ENCODE measurements at places on chromosomes 11 and 22.

DNA sequence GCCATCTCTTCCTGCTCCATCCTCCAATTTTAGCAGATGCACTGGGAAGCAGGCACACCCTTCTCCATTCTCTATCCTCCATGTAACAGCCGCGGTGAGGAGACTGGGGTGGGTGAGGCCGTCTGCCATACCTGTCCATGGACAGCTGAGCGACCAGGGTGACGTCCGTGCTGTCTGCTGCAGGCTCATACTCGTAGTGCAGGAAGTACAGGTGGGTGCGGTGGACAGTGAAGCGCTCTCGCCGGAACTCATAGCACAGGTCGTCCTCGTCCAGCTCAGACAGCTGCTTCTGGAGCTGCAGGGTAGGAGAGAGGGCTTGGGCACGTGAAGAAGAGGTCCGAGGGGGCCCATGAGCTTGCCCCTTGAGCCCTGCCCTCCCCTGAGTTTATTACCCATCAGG is 257.8 kb upstream of the SYN3 start:
- no peak for DNase-seq

DNA sequence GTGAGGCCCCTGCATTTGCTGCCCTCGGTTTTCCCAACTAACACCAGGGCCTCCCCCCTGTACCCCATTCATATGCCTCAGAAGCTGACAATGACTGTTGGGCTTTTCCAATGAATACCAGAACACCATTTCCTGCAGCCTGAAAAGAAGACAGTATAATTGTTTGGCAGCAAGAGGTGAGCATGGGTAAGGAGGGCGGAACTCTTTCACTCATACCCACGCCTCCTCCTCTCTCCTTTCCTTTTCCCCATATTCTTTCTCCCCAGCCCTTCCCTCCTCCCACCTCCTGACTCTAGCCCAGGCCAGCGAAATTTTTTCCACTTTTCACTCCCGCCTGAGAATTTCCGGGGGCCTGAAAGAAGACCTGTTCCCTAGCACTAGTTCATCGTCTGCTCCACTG is 58.0 kb upstream of the CHST1 start:
- no peak for DNase-seq

- DNase-seq: no peak
Measured at GRCh38 chr11:19101796-19102520, 15.0 kb upstream of the ZDHHC13 start.

DNA sequence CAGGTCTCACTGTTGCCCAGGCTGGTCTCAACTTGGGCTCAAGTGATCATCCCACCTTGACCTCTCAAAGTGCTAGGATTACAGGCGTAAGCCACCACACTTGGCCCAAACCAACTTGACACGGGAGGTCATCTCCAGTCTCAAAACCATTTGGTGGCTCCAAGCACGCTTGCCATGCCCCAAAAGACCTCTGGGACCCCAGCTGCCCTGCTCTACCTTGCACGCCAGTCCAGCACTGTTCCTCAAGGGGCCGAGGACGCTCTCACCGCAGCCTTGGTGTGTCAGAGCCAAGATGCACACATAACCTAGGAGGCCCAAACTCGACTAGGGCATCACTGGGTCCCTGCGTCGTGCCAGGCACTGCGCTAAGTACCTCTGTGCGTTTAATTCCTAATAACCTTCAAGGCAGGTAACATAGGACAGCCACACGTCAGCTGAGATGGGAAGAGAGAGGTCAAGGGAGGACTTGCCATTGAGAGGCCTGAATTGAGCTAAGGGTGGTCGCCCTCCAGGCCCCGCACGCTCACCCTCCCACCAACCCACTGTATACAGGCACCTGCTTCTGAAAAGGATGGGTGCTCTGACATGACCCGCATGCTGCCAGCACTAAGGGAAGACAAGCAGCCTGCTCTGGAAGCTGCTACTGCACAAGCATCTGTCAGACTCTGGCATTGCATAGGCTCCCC is 4.6 kb upstream of the GAS2L1 start:
- DNase-seq: no peak

DNA sequence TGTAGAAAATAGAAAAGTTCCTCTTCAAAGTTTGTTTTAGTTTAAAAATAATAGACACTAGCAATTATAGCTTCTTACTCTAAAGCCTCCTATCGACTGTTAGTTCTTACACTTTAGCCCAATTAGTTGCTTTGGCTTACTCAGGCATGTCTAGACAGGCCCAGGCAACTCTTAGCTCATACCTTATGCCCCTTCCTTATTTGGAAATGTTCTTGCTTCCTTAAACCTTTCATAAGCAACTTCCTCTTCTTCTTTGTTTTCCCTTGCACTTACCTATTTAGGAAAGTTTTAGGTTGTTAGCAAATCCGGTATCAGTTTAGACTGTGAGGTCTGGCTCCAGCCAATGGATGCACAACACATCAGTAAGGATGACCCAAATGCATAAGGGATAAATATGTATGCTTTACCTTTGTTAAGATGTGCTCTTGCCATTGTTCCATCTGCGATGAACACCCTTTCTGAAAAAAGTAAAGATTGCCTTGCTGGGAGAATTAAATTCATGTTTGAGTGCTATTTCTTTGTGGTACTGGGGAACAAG is 1277.5 kb upstream of the CNTN5 start:
- no peak for DNase-seq

GRCh38 chr22:45450101-45450785 is 36.8 kb downstream of the RIBC2 start:
- no peak for DNase-seq

- no peak for DNase-seq
Measured at GRCh38 chr22:39110631-39111561, 13.9 kb downstream of the APOBEC3H start.

DNA sequence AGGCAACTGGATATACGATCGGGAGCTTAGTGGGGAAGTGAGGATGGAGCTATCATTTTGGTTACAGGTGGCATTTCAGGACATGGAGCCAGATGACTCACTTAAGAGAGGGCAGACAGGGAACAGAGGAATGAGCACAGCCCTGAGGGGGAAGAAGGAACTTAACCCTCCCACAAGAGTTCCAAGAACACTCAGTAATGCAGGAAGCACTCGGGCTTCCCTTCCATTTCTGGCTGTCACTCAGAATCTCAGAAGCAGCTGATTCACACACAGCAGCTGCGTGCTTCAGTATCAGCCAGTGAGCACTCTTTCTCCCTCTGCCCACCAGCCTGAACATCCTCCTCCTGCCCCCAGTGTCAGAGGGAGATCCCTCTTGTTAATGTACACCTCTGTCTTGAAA is 34.8 kb downstream of the EFCAB6 start:
- DNase-seq: no peak

- no peak for DNase-seq
Measured at GRCh38 chr11:20511982-20512381, 87.4 kb upstream of the SLC6A5 start.

GRCh38 chr22:43432883-43433415 is 21.1 kb downstream of the MPPED1 start:
- no peak for DNase-seq

DNA sequence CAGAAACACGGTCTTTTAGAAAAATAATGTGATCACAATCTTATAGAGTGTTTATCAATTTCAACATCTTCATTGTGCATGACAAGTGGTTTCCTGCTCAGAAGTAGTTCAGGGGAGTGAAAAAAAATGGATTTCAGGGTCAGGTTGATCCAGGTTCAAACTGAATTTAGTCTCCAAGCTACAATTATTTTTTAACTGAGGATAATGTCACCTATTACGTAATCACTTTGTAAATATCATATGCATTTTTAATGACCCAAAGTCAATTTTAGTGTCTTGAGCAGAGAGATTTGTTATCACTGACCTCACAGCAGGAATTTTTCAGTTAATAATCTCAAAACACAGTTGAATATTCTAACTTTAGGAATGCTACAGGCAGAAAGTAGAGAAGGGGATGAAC is 627.2 kb upstream of the LUZP2 start:
- no peak for DNase-seq

DNA sequence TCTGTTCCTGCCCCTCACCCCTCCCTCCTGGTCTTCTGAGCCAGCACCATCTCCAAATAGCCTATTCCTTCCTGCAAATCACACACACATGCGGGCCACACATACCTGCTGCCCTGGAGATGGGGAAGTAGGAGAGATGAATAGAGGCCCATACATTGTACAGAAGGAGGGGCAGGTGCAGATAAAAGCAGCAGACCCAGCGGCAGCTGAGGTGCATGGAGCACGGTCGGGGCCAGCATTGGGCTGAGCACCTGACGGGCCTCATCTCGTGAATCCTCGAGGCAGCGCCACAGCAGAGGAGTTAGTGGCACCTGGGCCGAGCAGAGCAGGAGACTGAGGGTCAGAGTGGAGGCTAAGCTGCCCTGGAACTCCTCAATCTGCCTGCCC is 941.8 kb downstream of the BRD1 start:
- DNase-seq: no peak

DNA sequence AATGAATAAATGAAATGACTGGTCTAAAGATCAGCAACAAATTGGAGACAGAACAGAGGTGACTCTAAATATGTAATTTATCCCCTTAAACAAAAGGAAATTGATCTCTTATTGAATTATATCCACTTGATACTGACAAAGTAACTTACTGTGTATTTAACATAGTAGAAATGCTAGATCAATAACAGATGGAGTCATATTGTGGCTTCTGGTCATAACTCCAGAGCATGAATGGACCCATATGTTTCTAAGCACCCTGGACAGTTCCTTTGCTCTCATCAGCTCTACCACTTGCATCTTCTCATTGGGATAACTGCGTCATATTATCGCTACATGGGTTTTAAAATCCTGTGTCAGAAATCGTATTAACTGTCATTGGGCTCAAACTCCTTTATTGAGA is 222.3 kb downstream of the ETS1 start:
- DNase-seq: peak; percentile 28

DNA sequence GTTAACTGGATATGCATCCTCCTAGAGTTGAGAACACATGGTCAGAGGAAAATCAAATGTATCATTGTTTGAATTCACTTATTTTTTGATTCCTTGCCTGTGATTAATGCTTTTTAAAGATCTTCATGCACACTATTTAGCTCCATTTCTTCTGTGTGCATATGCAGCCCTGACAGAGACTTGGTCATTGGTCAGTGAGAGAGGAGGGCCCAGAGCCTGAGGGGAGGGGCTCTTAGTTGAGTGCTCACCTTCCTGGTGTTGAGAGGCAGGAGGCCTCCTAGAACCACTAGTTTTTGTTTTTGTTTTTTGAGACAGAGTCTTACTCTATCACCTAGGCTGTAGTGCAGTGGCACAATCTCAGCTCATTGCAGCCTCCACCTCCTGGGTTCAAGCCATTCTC is 48.9 kb downstream of the TNRC6B start:
- no peak for DNase-seq

- DNase-seq: no peak
Measured at GRCh38 chr11:65486570-65487466, 12.0 kb upstream of the MALAT1 start.

- no peak for DNase-seq
Measured at GRCh38 chr11:7874056-7874455, 57.0 kb downstream of the OR10A6 start.

DNA sequence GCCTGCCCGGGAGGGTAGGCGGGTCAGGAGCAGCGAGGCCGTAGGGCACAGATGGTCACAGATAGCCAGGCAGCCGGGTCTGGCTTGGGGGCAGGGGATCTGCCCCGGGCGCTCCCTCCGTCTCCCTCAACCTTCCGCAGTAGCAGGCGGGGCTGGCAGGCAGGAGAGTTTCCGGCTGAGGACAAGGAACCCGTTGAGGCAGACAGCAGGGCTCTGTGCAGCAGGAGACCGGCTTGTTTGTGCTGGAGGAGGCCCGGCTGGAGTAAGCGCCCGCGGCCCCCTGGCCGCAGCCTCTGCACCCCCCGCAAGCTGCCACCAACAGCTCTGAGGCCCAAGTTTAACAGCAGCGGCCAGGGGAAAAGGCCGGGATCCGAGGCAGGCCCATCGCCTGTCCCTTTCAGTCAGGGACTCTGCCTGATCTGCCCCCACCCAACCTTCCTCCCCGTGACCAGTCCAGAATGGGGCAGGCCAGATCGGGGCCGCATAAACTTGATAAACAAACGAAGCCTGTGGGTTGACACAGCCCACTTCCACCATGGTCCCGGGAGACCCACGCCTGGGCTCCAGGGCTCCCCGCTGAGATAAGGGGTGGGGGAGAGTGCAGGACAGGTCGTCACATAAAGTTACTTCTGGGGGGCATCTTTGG is 13.6 kb downstream of the SCARF2 start:
- DNase-seq: peak; percentile 83

DNA sequence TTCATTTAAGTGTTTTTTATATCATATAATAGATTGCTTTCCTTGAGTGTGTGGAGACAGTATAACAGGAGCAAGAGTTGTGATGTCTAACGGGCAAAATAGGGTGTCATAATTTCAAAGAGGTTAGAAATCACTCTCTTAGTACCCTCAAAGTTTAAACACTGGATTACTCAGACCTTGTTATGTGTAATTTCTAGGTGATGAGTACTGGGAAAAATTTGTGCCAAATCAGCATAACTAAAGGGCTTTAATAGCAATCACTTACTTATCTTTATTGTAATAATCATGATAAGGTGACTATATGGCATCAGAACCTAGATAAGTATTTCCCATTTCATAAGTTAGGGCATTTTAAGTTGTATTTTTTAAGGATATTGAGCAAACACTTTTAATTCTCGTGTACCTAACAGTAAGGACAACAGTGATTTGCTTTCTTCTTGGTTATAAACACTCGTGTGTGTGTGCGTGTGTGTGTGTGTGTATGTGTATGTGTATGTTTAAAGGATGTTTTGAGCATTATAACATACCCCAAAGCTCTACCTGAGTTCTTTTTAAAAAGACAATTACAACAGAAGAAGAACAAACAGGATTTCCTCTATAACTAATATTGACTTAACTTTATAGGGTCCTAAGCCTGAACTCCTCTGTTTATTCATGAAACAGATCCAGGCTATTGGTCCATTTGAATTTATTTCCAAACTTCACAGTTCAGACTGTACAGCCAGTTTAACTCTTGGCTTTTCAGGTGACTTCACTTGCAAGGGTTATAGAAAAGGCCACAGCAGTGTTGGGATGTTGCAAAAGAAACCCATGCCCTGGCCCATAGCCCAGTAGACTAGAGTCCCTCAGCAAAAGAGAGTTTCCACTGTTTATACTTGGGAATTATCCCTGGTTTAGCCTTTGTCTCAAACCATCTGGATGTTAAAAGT is 23.7 kb upstream of the PDE3B start:
- no peak for DNase-seq

DNA sequence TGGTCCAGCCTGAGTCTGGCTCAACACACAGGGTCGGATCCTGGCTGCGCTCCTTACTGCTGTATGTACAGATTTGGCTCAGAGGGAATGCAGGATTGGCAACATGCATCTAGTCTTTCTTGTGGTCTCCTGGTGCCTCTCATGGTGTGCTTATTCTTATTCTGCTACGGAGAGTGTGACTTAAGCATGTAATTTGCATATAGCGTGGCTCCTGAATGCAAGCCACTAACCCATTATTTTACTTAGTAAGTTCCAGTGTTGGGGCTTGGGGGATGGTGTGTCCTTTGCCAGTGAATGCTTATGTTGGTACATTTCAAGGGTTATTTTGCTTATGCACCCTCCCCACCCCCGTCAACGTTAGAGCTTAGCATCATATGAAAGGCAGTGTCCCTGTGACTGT is 51.2 kb downstream of the PTPRJ start:
- DNase-seq: no peak

GRCh38 chr22:36386900-36387708 is 663 bp downstream of the MYH9 start:
- DNase-seq: no peak

- DNase-seq: peak; percentile 26
Measured at GRCh38 chr22:19291218-19291579, 320 bp downstream of the CLTCL1 start.
